ENCODE measurements at places on chromosomes 12 and 14.

- H3K36me3 ChIP-seq = no peaks in the 10 kb centered on the region
- no peak for DNase-seq
- H3K27ac ChIP-seq = peak overlapping the region; percentile 49
- peaks cover 25% of the 10 kb centered on the region for H3K4me1 ChIP-seq
Observed at GRCh38 chr14:95256002-95256775, 63.5 kb downstream of the CLMN start.

DNA sequence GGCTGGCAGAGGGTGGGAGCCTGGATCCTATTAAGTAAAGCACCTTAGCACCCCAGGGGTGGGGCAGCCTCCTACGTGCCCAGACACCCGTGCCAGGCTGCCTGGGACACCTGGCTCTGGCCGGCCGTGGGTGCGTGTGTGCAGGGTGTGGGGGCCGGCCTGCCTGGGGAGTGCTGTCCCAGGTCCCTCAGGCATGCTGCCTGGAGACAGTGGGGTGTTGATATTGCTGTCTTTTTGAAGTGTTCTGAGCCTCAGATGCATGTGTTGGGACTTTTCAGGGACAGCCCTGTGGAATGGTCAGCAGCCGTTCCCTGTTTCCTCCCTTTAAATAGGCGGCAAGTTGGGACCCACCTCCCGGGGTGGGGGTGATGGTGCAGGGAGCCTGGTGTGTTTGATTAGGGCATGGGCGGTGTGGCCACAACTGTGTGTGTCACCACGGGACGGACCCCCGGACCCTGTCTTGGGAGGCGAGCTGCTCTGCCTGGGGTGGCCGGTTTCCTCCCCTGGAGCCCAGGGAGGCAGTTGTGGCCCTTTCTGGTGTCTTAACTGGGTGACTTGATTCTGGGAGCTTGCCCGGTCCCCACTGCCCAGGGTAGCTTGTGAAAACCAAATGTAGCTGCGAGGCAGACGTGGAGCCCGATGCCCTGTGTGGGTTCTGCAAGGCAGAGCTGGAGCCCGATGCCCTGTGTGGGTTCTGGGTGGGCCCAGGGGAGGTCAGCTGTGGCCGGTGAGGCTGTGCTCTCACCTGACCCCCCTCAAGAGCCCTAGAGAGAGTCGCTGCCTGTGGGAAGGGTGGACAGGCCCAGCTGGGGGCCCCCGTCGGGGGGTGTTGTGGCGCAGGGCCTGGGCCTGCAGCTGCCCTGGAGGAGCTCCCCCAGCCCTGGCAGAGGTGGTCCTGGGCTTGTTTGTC is 8.2 kb downstream of the ULK1 start:
- H3K27me3 ChIP-seq = no peaks in the 10 kb centered on the region
- H3K4me3 ChIP-seq = no peak overlapping the region
- H3K36me3 ChIP-seq = no peaks in the 10 kb centered on the region
- H3K4me1 ChIP-seq = no peaks in the 10 kb centered on the region
- no peak overlapping the region for H3K27ac ChIP-seq

DNA sequence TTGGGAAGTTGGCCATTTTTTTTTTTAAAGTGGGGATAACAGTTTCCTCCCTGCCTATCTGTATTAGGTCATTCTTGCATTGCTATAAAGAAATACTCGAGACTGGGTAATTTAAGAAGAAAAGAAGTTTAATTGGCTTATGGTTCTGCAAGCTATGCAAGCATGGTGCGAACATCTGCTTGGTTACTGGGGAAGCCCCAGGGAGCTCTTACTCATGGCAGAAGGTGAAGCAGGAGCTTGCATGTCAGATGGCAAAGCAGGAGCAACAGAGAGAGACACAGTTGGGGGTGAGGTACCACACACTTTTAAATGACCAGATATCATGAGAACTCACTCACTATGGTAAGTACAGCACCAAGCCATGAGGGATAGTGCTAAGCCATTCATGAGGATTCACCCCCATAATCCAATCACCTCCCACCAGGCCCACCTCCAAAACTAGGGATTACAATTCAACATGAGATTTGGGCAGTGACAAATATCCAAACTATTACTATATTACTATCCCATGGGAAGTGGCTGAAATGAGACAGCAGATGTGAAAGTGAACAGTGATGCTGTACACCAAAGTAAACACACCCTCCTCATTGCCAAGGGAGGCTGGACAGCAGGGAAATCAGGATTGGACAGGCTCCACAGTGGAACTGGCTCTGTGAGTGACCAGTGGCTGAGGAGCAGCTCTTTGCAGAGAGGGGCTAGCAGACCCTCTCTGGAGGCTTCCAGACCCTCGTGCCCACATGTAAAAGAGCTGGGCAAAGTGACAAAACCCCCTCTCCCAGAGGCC is 40.5 kb downstream of the CRACR2A start:
- no peak overlapping the region for H3K4me3 ChIP-seq
- no peak overlapping the region for H3K27ac ChIP-seq
- H3K4me1 ChIP-seq = no peaks in the 10 kb centered on the region
- no peaks in the 10 kb centered on the region for H3K27me3 ChIP-seq
- H3K36me3 ChIP-seq = no peaks in the 10 kb centered on the region
- no peak for DNase-seq

- H3K4me1 ChIP-seq = no peaks in the 10 kb centered on the region
- H3K27me3 ChIP-seq = no peaks in the 10 kb centered on the region
- no peak overlapping the region for H3K27ac ChIP-seq
- no peak overlapping the region for H3K4me3 ChIP-seq
Observed at GRCh38 chr12:95412482-95413311, 61.3 kb upstream of the METAP2 start.

GRCh38 chr14:71486279-71486678 is 445.9 kb upstream of the RGS6 start:
- DNase-seq = no peak
- H3K27ac ChIP-seq = no peak overlapping the region
- H3K4me1 ChIP-seq = no peaks in the 10 kb centered on the region
- no peaks in the 10 kb centered on the region for H3K27me3 ChIP-seq
- no peak overlapping the region for H3K4me3 ChIP-seq
- H3K36me3 ChIP-seq = no peaks in the 10 kb centered on the region

- no peak overlapping the region for H3K27ac ChIP-seq
- H3K36me3 ChIP-seq = no peaks in the 10 kb centered on the region
- no peaks in the 10 kb centered on the region for H3K4me1 ChIP-seq
- DNase-seq = no peak
Observed at GRCh38 chr12:74488134-74488533, 49.5 kb upstream of the ATXN7L3B start.
